ENCODE measurements at places on chromosomes 16 and 17.

DNA sequence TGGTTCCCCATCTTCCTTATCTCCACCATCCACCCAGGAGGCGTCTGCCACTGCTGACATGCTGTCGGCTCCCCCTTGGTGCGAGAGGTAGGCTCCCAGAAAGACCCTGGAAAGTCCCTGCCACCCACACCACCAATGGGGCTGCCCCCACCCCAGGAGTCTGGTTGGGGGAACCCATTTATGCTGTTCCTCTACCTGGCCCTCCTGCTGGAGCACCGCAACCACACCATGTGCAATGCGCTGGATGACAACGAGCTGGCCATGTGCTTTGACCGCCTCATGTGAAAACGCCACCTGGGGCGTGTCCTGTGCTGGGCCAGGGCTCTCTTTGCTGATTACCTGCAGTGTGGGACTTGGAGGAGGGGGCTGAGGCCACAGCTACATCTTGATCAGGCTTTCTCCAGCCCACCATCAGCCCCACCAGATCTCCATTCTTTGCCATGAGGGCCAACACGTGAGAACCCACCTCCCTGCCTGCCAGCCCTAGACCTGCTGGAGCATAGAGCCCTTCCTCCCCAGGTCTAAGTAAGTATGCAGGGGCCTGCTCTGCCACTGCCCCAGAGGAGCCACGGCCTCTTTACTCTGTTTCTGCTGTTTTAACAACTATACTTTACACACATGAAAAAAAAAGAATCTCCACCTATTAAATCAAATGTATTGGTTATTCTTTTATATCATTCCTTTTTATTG is 7.9 kb upstream of the ALDH3A1 start:
- DNase-seq = no peak

DNA sequence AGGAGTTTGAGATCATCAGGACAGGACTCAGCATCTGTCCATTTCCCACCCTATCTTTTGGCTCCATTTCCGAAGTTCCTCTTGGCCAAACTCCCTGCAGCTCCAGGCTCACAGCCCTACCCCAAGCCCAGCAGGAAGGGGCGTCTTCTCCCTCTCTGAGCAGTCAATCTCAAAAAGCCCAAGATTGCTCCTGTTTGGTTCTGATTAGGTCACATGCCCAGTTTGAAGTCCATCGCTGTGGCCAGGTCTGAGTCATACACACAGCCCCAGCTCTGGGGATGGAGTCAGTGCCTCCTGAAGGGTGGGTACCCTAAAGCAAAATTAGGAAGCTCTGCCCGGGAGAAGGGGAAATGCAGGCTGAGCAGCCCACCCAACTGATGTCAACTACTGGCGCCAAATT is 23.9 kb downstream of the SNX20 start:
- DNase-seq = no peak

GRCh38 chr17:48770954-48771353 is 42.4 kb upstream of the HOXB13 start:
- DNase-seq = no peak

DNA sequence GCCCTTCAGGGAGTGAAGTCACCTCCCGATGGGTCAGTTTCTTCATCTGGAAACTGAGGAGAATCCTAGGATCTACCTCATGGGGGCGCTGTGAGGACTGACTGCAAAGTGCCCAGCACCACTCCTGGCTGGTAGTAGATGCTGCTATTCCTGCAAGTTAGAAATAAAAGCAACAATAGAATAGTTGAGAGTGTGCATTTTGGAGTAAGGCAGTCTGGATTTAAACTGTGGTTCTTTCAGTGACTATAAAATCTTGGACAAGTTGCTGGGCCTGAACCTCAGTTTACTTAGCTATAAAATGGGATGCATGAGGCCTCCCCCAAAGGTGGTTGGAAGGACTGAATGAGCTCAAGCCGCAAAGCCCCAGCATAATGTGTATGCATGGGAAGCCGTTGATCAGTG is 70.6 kb downstream of the CYB5B start:
- no peak for DNase-seq

DNA sequence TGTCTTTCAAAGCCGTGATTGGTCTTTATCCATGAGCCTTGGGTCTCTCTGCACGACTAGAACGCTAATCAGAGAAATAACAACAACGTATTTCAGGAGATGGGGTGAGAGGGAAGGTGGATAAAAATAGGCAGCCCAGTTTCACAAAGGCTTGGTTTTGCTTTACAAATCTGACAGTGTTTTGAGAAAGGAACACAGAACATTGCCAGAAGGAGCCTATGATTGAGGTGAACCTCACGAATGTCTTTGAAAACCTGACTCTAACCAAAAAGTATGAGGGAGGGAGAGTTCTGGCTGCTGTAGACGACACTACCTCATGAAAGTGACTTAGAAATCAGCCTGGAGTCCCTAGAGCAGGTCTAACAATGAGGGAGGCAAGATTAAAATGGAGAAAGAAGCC is 38.0 kb upstream of the NOL11 start:
- no peak for DNase-seq

DNA sequence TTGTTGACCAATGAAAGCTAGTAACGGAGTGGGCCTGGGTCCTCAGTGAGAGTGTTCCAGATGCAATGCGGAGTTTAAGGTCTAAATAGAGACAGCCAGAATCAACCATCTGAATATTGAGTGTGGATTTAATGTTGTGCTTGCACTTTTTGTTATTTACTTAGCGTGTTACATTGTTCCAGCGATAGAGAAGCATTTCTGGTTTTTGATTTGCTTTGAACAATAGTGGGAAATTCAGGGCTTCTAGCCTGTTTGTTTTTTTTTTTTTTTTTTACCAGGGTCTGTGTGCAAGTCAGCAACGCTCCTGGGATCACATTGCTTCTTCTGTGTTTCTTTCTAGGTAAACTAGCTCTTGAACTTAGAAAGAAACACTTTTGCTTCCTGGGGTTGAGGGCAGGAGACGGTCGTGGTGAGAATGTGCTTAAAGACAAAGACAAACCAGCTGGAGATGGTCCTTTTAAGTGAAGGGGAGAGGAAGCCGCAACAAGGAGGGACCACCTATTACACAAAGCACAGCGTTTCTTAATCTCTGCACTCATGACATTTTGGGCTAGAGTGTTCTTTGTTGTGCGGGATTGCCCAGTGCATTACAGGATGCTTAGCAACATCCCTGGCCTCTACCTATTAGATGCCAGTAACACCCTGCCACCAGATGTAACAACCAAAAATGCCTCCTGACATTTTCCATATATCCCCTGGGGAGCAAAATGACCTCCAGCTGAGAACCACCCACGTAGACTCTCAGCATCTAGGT is 119.2 kb downstream of the MAP2K6 start:
- DNase-seq = no peak

- no peak for DNase-seq
Measured at GRCh38 chr16:25052530-25052929, 37.4 kb upstream of the ARHGAP17 start.

GRCh38 chr16:67345401-67345800 is 18.8 kb downstream of the LRRC36 start:
- DNase-seq = no peak

DNA sequence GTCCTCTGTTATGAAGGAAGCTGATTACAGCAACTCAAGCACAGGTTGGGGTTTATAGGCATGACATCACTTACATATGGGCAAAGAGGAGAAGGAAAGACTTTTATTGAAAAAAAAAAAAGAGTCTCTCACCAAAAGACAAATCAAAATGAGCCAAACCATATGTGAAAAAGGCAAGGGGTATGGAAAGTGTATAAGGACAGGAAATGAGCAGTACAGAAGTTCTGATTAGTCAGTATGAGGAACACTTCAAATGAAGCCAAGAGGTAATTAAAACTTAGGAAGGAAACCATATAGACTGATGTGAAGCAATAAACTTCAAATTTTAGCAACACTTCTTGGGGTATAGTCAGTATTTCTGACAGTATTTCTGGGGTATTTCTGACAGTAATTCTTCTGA is 1372.6 kb downstream of the CDH11 start:
- no peak for DNase-seq

DNA sequence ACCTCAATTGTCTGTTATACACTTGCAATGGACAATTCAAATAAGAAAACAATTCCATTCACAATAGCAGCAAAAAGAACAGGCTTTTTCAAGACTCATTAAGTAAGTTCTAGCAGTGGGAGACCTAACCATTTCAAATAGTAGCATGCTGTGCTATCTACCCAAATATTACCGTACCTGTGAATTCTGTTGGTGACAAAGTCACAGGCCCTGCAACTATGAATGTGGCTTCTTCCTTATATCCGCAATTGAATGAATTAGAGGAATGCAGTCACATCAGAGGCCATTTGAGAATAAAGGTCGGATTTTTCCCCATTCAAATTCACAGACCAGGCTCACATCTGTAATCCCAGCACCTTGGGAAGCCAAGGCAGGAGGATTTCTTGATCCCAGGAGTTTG is 800 bp upstream of the NME4 start:
- DNase-seq = no peak

- DNase-seq = no peak
Measured at GRCh38 chr17:281365-281999, 71.1 kb downstream of the RPH3AL start.

DNA sequence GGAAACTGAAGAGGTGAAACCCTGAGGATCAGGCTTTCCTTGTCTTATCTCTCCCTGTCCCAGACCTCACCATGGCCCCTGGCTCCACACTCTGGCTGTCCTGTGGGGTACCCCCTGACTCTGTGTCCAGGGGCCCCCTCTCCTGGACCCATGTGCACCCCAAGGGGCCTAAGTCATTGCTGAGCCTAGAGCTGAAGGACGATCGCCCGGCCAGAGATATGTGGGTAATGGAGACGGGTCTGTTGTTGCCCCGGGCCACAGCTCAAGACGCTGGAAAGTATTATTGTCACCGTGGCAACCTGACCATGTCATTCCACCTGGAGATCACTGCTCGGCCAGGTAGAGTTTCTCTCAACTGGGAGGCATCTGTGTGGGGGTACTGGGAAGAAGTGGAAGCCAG is 1.4 kb downstream of the CD19 start:
- DNase-seq = no peak

- DNase-seq = no peak
Measured at GRCh38 chr17:62094175-62094574, 29.1 kb upstream of the MED13 start.

DNA sequence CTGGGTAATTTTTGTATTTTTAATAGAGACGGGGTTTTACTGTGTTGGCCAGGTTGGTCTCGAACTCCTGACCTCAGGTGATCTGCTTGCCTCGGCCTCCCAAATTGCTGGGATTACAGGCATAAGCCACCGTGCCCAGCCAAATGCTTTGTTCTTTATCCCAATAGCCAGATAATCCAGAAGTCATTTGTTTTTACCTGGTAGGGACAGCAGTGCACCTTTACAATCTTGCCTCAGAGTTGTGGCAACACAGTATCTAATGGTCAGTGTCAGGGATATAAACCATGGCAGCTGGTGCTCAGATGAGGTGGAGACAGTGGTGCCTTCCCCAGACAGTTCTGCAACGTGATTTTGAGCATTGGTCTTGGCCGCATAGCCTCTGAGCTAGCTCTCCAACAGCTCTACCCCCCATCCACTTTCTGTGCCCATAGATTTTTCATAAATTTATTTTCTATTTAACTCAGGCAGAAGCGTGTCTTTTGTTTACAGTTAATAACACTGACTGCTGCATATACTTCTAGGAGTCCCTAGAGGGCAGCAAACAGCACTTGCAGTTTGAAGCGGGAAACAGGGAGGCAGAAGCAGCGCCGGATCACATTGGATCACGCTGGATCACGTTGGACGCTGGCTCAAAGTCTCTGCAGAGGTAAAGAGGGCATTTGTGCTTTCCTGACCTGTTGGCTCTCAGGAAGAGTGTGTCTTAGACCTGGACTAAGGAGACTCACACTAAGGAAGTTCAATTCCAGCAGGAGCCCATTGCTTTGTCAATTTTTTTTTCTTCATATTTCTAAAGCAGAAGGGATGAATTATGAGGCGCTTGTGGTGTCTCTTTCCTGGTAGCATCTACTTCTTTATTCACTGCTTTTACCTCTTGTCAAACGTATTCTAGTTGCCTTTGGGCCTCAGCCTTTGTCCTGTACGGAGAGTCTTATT is 5.1 kb upstream of the GGT6 start:
- DNase-seq = peak; percentile 40

- no peak for DNase-seq
Measured at GRCh38 chr17:69267219-69267618, 38.6 kb upstream of the ABCA10 start.

- DNase-seq = no peak
Measured at GRCh38 chr17:39141294-39141693, 10.1 kb downstream of the PLXDC1 start.

GRCh38 chr17:45225964-45226530 is 4.4 kb downstream of the FMNL1 start:
- no peak for DNase-seq

DNA sequence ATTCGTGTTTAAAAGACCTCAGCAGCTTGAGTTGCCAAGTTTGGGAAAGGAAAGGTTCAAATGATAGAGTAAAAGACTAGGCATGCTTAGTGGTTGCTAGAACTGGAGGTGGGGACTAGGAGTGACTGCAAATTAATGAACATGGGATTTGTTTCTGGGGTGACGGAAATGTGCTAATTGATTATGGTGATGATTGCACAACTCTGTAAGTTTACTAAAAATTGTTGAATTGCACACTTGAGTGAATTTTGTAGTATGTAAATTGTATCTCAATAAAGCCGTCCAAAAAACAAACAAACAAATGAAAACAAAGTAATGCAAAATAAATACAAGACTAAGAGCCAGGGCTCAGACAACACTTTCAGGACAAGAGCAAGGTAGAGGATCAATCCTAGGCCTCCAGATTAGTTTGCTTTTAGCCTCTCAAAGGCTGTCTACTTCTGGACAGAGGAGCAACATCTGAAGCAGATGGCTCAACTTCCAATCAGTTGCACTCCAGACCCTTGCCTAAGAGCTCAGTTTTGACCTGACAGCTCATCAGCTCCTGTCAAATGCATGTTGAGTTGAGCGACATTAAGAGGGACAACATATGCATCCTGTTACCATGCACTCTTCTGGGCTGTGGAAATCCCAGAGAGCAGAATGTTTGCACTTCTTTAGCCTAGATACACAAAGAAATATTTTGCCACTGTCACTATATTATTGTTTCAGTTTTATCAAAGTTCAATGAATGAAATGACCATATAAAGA is 111.2 kb upstream of the ASIC2 start:
- no peak for DNase-seq

DNA sequence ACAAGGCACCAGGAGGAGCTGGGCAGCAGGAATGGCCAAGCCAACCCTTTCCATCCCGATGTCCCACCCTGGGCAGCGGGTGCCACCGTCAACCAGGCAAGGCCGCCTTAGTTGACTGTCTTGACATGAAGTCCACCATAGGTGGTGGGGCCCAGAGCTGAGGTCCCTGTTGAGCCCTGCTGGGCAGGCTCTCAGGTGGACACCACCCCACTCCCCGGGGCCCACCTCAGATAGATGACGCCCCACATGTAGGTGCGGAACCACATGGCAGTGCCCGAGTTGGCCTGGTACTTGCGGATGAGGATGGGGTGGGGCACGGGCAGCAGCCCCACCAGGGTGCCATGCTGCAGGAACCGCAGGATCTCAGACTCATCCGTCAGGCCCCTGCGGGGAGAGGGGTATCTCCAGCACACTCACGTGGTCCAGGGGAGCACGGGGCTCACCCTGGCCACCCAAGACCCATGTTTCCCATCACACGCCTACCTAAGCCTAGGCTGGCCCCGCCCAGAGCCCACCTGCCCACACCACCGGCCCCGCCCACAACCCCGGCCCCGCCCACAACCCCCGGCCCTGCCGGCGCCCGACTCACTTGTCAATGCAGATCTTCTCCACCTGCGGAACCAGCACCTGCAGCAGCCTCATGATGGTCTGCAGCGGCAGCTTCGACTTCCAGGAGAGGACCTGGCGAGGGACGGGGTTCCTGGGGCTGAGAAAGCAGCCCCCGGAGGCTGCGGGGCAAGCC is 16.2 kb downstream of the OTOP3 start:
- no peak for DNase-seq

- DNase-seq = no peak
Measured at GRCh38 chr17:76671912-76672262, 28.3 kb upstream of the ST6GALNAC1 start.

- no peak for DNase-seq
Measured at GRCh38 chr17:27473748-27474609, 17.7 kb downstream of the KSR1 start.
